Sigmoid colon (tissue), 7 donors: ENCODE measurements at places on chromosomes 7 and 10. TPM values are rescaled to one million over a fixed set of nuclear protein-coding genes. Genes with fewer than 3 reads are reported as not detected.

The CCDC172 gene
- not detected for total RNA-seq

GRCh38 chr7:142196066-142196840, 61.6 kb downstream of the PRSS58 start:
- no peak for DNase-seq

GRCh38 chr10:49058463-49059255, 56.7 kb downstream of the VSTM4 start:
- DNase-seq: no peak

- no peak for DNase-seq
Measured at GRCh38 chr7:148556892-148557291, 33.7 kb upstream of the C7orf33 start.
